CD4-positive, alpha-beta memory T cell (primary cell): ENCODE measurements at places on chromosomes 12 and 14.

- peak overlapping the region; percentile 18 for H3K27ac ChIP-seq
- H3K27me3 ChIP-seq, result no peaks in the 10 kb centered on the region
- peak overlapping the region; percentile 11 for H3K4me3 ChIP-seq
- H3K36me3 ChIP-seq, result no peaks in the 10 kb centered on the region
Observed at GRCh38 chr14:21874167-21874566, 200.5 kb upstream of the OR4E1 start.

GRCh38 chr14:55350461-55350860 is 61.2 kb downstream of the ATG14 start:
- DNase-seq, result no peak
- no peak overlapping the region for H3K4me3 ChIP-seq
- H3K27me3 ChIP-seq, result no peaks in the 10 kb centered on the region
- H3K36me3 ChIP-seq, result peaks cover 12% of the 10 kb centered on the region
- no peak overlapping the region for H3K27ac ChIP-seq
- H3K4me1 ChIP-seq, result peaks cover 62% of the 10 kb centered on the region

- H3K4me1 ChIP-seq, result no peaks in the 10 kb centered on the region
- H3K27me3 ChIP-seq, result no peaks in the 10 kb centered on the region
- H3K4me3 ChIP-seq, result no peak overlapping the region
- DNase-seq, result no peak
Observed at GRCh38 chr12:45504316-45505010, 225.0 kb upstream of the ARID2 start.

- no peak overlapping the region for H3K4me3 ChIP-seq
- peaks cover 19% of the 10 kb centered on the region for H3K4me1 ChIP-seq
- H3K27me3 ChIP-seq, result no peaks in the 10 kb centered on the region
- H3K36me3 ChIP-seq, result no peaks in the 10 kb centered on the region
- no peak overlapping the region for H3K27ac ChIP-seq
- DNase-seq, result no peak
Observed at GRCh38 chr12:58425481-58426392, 484.4 kb downstream of the ATP23 start.

- no peak for DNase-seq
- no peaks in the 10 kb centered on the region for H3K4me1 ChIP-seq
- H3K36me3 ChIP-seq, result peaks cover 11% of the 10 kb centered on the region
- no peak overlapping the region for H3K4me3 ChIP-seq
Observed at GRCh38 chr12:124445121-124445718, 122.2 kb downstream of the NCOR2 start.

DNA sequence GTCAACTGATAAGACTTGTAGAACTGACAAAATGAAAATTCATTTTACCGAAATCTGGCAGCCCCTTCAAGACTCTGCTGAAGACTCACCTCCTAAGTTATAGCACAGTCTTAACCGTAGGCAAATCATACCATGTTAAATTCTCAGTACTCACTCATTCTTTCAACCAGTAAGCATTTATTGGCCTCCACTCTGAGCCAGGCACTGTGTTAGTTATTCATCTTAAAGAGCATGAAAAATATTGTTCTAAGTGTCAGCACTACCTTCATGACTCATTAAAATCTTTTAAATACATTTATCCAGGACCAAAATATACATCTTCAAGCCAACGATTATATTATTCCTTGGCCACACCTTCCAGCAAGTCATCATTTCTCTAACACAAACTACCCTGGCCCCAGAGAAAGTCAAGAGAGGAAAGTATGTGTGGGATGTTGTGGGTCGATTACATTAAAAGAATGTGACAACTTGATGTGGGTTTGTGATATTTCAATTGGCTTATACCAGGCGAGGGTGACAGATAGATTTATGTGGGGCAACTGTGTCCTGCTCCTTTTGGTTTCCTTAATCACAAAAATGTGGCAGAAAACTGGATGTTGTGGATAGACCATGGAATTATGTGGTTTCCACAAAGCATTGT is 55.0 kb downstream of the TMEM30B start:
- H3K27me3 ChIP-seq, result no peaks in the 10 kb centered on the region
- H3K4me3 ChIP-seq, result no peak overlapping the region
- H3K27ac ChIP-seq, result no peak overlapping the region
- H3K4me1 ChIP-seq, result no peaks in the 10 kb centered on the region

DNA sequence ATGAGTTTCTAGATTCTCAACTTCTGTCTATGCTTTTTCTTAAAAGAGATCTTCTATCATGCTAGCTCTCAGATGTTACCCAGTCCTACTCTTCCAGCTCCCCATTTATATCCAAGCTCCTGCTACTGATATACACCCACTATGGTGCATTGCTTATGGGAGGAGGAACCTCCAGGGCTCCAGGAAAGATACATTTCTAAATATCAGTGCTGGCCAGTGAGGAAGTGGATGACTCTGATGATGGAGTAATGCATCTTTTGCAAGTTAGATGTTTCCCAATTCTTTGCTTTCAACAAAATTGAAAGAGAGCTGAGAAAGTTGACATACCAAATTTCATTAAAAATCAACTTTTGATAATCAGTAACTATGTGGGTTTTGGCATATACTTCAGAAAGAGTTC is 105.7 kb upstream of the RESF1 start:
- no peaks in the 10 kb centered on the region for H3K4me1 ChIP-seq
- no peaks in the 10 kb centered on the region for H3K27me3 ChIP-seq
- no peak for DNase-seq
- H3K4me3 ChIP-seq, result no peak overlapping the region
- H3K27ac ChIP-seq, result no peak overlapping the region

DNA sequence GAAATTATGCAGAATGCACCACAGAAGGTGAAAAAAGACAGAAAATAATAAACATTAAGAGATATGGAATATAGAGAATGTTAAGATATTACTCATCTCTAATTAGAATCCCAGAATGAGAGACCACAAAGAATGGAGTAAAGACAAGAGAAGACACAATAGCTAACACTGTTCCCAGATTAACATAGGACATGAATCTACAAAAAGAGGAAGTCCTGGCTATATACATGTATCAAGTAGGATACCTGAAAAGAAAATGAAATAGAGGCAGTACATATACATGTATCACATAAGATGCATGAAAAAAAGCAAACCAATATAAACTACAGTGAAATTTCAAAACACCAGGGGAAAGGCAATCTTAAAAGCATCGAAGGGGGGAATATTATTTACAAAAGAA is 5.6 kb upstream of the EPS8 start:
- no peaks in the 10 kb centered on the region for H3K36me3 ChIP-seq
- DNase-seq, result no peak
- H3K4me1 ChIP-seq, result peaks cover 5% of the 10 kb centered on the region

- no peak overlapping the region for H3K27ac ChIP-seq
- no peaks in the 10 kb centered on the region for H3K36me3 ChIP-seq
- no peak overlapping the region for H3K4me3 ChIP-seq
- DNase-seq, result no peak
Observed at GRCh38 chr14:100030452-100031153, 34.6 kb upstream of the EVL start.

GRCh38 chr12:42946871-42947381 is 357.4 kb upstream of the PRICKLE1 start:
- H3K27me3 ChIP-seq, result no peaks in the 10 kb centered on the region
- no peak overlapping the region for H3K27ac ChIP-seq
- no peak overlapping the region for H3K4me3 ChIP-seq
- H3K36me3 ChIP-seq, result no peaks in the 10 kb centered on the region

GRCh38 chr14:23569443-23570151 is 2.0 kb upstream of the AP1G2 start:
- no peaks in the 10 kb centered on the region for H3K27me3 ChIP-seq
- peaks cover 12% of the 10 kb centered on the region for H3K36me3 ChIP-seq
- no peak overlapping the region for H3K27ac ChIP-seq
- DNase-seq, result no peak

GRCh38 chr14:94267352-94267751 is 25.7 kb downstream of the SERPINA10 start:
- no peak overlapping the region for H3K27ac ChIP-seq
- no peak for DNase-seq
- no peaks in the 10 kb centered on the region for H3K36me3 ChIP-seq
- H3K27me3 ChIP-seq, result no peaks in the 10 kb centered on the region
- no peak overlapping the region for H3K4me3 ChIP-seq

DNA sequence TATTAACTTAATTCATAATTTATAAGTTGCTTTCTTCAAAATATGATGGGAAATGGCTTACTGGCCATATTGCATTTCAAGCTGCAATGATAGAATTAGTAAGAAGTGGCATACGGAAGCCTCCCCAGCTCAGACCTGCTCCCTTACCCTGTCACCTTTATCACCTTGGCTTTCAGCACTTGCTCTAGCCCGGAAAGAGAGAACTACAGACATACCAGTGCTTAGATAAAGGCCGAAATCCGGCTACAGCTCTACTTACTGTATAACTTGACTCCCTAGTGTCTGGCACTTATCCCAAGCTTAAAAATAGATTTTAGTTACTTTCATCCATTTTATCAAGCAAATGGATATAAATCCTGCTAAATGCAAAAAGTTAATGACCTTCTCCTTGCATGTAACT is 42.5 kb downstream of the PKP2 start:
- no peak for DNase-seq
- H3K4me3 ChIP-seq, result no peak overlapping the region

DNA sequence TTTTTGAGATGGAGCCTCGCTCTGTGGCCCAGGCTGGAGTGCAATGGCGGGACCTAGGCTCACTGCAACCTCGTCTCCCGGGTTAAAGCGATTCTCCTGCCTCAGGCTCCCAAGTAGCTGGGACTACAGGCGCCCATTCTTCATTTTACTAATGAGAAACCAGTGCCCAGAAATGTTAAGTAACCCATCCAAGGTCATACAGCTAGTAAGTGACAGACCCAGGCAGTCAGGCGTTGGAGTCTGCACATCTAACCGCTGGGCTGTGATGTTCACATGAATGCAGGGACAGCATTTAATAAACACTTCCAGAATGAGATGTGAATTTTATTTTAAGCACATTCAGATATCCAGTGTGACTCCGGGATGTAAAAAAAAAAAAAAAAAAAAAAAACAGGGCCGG is 1.3 kb upstream of the TRIP11 start:
- H3K4me3 ChIP-seq, result peak overlapping the region; percentile 71
- DNase-seq, result no peak
- no peaks in the 10 kb centered on the region for H3K36me3 ChIP-seq
- H3K27me3 ChIP-seq, result no peaks in the 10 kb centered on the region

DNA sequence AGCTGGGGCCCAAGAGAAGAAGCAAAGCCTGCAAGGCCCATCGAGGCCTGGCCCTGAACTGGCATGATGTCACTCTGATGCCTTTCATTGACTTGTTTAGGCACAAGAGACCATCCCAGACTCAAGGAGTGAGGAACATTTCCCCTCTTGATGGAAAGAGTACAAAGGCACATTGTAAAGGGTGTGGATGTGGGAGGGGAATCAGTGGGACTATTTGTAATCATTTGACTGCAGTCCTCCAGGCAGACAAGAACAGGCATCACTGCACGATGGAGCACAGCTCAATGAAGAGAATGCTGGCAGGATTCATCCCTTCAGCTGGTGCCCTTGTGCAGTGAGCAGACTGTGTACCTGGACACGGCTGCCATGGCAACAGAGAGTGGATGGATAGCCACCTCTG is 87.9 kb downstream of the LGMN start:
- H3K36me3 ChIP-seq, result peaks cover 55% of the 10 kb centered on the region

DNA sequence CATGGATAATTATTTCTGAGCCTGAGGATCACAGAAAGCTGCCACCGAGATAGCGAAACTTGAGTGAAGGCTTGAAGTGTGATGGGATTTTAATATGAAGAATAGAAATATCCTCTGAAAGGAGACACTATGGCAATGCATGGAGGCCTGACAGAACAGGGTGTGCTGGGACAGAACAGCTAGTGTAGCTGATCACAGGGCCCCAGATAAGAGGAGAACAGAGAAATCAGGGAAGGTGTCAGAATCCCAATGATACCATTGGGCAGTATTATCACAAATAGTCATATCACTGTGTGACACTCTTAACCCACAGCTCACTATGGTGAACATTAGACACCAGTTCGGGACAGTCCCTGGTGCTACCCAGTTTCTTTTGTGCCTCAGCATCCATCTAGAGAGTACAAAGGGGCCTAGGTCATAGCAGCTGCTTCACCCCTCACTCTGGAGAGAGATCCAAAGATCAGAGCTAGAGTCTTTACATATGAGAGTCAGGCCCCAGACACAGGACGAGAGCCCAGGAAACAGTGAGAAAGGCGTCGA is 506 bp upstream of the OR10P1 start:
- no peaks in the 10 kb centered on the region for H3K27me3 ChIP-seq
- H3K4me3 ChIP-seq, result no peak overlapping the region
- no peaks in the 10 kb centered on the region for H3K36me3 ChIP-seq

- H3K36me3 ChIP-seq, result no peaks in the 10 kb centered on the region
- no peak overlapping the region for H3K27ac ChIP-seq
- no peaks in the 10 kb centered on the region for H3K4me1 ChIP-seq
- DNase-seq, result no peak
Observed at GRCh38 chr12:117900561-117900960, 68.2 kb downstream of the KSR2 start.

DNA sequence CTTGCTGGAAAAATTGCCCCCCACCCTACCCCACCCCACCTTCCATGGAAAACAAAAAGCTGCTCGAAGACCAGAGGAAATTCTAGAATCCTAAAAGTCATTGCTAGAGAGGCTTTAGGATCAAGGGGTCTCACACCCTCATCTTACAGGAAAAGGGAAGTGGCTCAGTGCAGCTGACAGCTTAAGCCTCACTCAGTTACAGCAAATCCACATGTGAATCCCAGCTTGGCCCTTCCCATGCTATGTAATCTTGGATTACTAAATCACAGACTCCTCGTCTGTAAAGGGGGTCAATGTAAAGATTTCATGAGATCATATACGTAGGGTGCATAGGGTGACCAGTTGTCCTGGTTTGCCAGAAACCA is 25.9 kb downstream of the CMKLR1 start:
- no peaks in the 10 kb centered on the region for H3K36me3 ChIP-seq
- H3K27me3 ChIP-seq, result no peaks in the 10 kb centered on the region
- H3K4me3 ChIP-seq, result no peak overlapping the region
- no peak for DNase-seq

- H3K27ac ChIP-seq, result peak overlapping the region; percentile 93
- peak; percentile 43 for DNase-seq
- peaks cover 9% of the 10 kb centered on the region for H3K36me3 ChIP-seq
- H3K27me3 ChIP-seq, result no peaks in the 10 kb centered on the region
Observed at GRCh38 chr14:105060751-105061427, 4.3 kb downstream of the GPR132 start.

GRCh38 chr12:57611108-57611826 is at the start of gene ARHGEF25:
Gene ARHGEF25, plus strand, starts transcription at chr12:57611435. Its CDS starts 460 bp downstream, at chr12:57611895.
- no peaks in the 10 kb centered on the region for H3K36me3 ChIP-seq
- no peak for DNase-seq
- H3K4me1 ChIP-seq, result peaks cover 9% of the 10 kb centered on the region

DNA sequence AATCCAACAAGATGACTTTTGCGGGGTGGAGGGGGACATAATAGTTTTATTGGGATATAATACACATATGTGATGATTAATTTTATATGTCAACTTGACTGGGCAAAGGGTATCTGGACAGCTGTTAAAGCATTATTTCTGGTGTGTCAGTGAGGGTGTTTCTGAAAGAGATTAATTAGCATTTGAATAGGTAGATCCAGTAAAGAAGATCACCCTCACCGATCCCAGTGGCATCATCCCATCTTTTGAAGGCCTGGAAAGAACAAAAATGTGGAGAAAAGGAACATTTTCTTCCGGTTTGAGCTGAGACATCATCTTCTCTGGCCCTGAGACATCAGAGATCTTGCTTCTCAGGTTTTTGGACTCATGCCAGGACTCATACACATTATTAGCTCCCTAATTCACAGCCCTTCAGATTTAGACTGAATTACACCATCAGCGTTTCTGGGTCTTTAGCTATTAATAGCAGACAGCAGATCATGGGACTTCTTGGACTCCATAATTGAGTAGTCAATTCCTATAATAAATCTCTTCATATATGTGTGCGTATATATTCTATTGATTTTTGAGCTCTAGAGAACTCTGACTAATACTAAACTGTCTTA is 283.6 kb downstream of the PCNX1 start:
- no peaks in the 10 kb centered on the region for H3K27me3 ChIP-seq
- H3K36me3 ChIP-seq, result no peaks in the 10 kb centered on the region
- H3K4me3 ChIP-seq, result no peak overlapping the region
- no peak overlapping the region for H3K27ac ChIP-seq
